Activated naive CD4-positive, alpha-beta T cell (primary cell): ENCODE measurements at places on chromosomes 11 and 22.

- DNase-seq, result no peak
Observed at GRCh38 chr22:35743326-35743860, 25.7 kb downstream of the APOL5 start.

DNA sequence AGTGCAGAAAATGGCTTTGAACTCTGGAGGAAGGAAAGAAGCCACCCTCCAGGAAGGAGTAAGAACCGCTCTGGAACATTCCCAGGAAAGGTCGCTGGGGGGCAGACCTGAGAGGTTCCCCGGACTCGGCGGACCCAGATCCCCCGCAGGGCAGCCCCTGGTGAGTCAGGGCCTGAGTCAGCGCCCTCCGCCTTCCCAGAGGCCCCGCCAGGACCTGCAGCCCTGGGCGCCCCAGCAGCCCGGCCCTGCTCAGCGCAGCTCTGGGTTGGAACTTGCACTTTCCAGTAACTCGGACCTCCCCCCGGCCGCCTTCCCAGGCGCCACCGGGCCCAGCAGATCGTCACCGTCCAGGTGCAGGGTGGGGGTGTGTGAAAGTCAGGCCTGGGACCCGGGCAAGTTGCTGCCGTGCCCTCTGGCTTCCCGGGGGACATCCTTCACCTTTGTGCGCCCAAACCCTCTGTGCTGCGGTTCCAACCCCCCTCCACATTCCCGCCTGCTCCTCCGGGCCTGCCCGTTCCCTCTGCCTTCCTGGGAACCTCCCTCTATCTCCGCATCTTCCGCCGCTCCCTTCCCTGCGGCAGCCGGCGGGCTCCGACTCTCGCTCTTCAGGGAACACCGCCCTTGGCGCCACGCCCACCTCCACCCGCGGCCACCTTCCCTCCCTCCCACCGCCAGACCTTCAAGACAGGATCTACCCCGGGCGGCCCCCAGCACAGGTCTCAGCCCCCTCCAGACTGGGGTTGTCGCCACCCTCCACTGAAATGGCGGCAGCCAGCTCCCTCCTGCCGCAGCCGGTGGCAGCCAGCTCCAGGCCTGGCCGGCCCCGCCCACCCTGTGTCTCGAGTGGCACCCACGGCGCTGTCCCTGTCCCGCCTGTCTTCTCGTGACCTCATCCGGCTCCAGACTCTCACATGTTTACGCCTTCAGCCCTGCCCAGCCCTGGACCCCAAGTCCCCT lies 36.8 kb upstream of the WNT7B start:
- DNase-seq, result peak; percentile 75

- DNase-seq, result no peak
Observed at GRCh38 chr11:128741916-128742315, 48.0 kb downstream of the FLI1 start.

DNA sequence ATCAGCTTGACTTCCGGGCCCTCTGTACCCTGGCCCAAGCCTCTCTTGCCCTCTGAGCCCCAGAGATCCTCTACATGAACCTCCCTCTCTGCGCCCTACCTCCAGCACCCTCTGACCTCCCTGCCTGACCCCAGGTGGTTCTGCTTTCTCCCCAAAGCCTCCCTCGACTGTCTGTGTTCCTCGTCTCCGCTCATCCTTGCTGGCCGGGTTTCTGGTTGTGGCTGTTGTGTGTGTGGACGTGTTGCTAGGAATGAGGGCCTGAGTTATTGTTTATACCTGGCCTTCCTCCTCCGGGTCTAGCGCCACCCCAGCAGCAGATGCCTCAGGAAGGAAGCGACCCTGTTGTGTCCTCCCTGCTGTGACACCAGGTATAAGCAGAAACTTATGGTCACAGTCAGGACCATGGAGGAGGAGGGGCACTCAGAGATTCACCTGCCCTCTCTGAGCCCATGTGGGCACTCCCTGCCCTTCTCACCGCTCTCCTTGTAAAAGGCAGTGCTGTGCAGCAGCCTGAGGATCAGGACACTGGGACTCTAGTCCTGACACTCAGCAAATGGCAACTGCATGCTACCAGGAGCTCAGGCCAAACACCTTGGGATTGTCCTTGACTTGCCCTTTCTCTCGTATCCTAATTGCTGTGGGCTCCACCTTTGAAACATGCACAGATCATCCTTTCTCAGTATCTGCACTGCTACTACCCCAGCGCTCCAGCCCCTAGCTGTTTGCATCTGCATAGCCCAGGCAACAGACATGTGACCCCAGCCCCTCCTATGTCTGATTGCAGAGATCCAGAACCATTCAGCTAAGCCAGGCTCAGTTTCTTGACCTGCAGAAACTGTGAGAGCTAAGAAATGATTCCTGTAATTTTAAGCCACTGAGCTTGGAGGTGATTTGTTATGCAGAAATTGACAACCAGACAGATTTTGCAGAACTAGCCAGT lies 140.1 kb downstream of the ST3GAL4 start:
- no peak for DNase-seq

DNA sequence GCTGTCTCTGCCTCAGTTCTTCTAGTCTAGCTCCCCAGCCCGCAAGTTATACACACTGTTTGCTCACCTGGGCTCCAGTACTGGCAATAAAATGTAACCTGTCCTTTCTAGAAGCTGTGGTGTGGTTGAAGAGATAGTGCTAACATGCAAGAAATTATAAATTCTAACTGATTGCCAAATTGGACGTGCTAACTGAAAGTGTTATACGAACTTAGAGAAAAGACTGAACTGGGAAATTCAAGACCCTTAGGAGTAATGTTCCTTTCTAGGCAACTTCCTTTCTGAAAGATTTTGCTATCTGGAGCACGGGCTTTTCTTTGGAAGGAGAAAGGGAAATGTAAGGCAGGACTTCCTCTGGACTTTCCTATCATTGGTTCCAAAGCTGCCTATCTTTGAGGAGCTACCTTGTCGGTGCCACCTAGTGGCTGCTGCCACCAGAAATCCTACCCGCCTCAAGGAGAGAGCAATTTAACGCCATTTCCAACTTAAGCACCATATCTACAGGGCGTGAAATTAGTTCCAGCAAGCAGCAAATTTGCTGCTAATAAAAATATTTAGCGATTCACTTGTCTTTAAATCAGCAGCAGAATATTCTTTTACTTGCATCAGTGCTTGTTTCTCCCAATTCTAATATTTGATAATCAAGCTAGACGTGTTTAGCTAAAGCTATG lies 12.7 kb upstream of the TMEM218 start:
- DNase-seq, result no peak

DNA sequence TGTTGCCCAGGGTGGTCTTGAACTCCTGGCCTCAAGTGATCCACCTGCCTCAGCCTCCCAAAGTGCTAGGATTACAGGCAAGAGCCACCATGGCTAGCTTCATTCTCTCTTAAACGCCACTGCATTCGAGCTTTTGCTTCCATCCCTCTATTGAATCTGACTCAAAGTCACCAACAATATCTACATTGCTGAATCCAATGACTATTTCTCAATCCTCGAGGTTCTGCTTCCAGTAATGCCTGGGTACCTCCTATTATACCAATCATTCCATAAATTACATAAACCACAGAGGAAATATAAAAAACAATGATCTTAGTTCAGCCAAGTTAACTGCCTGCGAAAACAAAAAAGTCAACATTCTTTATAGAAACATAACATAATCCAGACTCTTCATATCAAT lies 11.9 kb upstream of the NXF1 start:
- no peak for DNase-seq

DNA sequence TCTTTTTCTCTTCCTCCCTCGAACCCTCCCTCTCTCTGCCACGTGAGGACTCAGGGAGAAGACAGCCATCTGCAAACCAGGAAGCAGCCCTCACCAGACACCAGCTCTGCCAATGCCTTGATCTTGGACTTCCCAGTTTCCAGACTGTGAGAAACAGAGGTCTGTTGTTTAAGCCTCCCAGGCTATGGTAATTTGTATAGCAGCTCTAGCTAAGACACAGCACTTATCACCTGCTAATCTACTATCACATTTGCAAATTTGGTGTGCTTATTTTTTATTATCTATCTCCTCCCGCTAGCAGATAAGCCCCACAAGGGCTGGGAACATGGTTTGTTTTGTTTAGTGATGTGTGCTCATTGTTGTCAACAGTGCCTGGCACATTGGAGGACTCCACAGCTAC lies 124.8 kb upstream of the OPCML start:
- no peak for DNase-seq

GRCh38 chr11:129280027-129280811 lies 88.1 kb upstream of the ARHGAP32 start:
- DNase-seq, result no peak

DNA sequence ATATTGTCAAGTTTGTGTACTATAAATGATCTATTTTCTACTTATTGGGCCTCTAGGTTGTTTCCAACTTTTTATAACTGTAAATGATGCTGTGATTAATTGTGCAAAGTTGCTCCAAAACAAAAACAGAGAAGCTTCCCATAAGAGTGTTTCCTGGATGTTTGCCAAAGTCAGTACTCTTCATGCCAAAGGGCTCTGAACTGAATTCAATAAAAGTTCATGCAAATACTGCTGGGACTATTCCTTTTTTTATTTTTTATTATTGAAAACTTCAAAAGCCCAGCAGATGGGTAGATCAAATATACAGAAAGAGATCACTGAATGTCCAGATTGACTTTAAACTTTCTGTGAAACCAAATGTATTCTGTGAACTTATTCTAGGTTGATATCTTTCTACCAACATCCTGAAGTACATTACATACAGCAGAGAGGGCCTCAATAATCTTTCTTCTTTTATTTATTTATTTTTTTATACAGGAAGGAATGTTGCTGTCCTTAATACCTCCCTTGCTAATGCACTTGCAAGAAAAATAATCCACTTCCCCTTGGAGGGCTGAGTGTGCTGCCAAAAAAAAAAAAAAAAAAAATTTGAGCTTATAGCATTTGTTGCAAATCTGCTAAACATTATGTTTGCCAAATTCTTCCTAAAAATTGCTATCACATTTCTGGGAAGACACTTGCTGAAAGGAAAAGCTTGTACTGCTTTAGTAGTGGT lies 53.0 kb downstream of the CTSC start:
- no peak for DNase-seq

DNA sequence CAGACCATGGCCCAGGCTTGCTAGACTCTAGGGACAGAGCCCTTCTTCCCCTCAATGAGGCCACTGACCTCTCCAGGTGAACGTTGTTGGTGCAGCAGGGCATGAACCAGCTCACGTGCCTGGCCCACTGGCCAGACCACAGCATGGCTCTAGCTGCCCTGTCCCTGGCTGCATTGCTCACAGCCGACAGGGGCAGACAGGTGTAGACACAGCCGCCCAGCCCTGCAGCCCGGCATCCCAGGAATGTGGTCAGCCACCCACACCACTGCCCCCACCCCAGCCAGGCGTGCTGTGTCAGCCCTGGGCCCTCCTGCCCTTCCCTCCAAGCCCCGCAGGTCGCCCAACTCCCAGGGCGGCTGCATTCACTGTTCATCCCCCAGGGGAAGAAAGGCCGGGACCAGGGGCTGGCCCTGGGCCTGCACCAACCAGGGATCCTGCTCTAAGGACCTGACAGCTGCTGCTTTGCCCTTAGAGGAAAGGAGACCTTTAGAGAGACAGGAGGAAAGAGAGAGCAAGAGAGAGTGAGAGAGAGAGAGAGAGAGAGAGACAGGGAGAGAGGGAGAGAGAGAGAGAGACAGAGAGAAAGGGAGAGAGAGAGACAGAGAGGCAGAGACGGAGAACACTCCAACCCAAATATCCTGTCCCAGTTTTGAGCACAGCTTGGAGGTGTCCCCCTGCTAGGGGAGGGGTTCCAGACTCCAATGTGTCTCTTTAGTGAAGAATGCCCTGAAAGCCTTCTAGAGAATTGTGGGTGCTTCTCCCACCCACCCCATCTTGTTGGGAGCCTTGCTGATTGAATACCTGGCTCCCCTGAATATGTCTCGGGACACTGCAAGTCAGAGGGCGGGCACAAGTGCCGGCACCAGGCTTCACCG lies 44.2 kb upstream of the LINC01488 start:
- no peak for DNase-seq

- DNase-seq, result no peak
Observed at GRCh38 chr11:113331441-113331840, 17.1 kb downstream of the TTC12 start.

GRCh38 chr22:23365961-23366360 lies 185.7 kb downstream of the BCR start:
- DNase-seq, result no peak

- no peak for DNase-seq
Observed at GRCh38 chr22:23285734-23286133, 105.4 kb downstream of the BCR start.

GRCh38 chr11:88739524-88739923 lies 326.3 kb downstream of the GRM5 start:
- no peak for DNase-seq

- no peak for DNase-seq
Observed at GRCh38 chr11:20808328-20808727, 138.9 kb downstream of the NELL1 start.

DNA sequence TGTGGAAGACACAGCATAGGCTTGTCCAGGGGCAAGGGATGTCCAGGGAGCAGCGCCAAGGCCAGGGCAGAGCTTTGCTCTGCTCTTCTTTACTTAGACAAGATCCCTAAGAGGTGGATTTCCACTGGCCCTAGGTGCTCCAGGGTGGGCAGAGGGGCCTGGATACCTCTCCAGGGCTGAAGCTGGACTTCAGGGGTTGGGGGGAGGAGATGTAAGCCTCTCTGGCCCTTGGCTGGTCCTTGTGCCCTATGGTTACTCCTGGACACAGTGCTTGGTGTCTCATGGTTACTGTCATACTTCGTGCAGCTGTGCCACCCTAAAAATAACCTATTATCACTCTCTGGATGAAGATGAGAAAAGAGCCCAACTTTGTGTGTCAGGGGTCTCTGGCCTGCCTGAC lies 12.9 kb upstream of the KCNJ11 start:
- DNase-seq, result no peak

GRCh38 chr11:44578279-44578678 lies 12.8 kb downstream of the CD82 start:
- no peak for DNase-seq

GRCh38 chr11:119800619-119801018 lies 71.6 kb upstream of the NECTIN1 start:
- no peak for DNase-seq

DNA sequence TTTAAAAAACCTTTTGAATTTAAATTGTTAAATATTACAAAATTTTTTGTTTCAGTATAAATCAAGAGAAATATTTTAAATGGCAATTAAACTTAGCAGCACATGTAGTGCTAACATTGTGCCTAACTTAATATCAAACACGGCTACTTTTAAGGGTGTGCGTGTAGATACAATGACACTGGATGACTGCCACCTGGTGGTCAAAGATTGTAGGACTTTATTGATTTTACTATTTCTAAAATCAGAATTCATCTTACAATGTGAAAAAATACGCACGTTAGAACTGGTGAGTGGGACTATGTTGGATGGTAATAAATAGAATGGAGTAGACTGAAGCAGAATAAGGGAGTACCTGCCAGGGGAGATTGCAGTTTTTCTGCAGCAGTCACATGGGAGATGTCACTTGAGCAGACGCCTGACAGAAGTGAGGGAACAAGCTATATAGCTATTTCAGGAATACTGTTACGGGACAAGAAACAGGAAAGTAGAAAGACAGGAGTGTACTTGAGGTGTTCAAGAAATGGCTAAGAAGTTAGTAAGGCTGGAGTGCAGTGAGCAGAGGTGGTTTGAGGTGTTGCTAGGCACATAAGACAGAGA lies 52.9 kb downstream of the UVRAG start:
- DNase-seq, result no peak
